ENCODE measurements at places on chromosomes 4 and X.

GRCh38 chrX:2690856-2691542 lies at the start of gene CD99:
Gene CD99, plus strand, starts transcription at chrX:2691295. Its CDS starts 66 bp downstream, at chrX:2691361.
- peak; percentile 83 for DNase-seq

DNA sequence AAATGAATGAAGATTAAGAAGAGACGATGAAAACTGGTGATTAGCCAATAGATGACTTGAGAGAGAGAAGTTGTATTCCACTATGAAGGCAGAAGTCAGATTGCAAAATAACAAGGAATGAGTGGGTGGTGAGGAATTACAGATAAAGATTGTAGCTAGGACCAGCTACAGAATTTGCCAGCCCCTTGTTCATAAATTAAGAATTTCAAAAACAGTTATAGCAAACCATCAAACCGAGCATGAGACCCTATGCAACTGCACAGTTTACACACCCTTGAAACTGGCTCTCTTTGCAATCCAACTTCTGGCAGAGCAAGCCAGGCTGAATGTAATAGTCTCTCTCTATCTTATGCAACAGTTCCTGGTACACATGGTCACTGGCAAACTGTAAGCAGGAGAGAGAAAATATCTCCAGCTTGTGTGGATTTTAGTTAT lies 35.2 kb downstream of the STAP1 start:
- DNase-seq, result no peak

- no peak for DNase-seq
These were observed 16.7 kb upstream of the MSX1 start for GRCh38 chr4:4842476-4843441.

DNA sequence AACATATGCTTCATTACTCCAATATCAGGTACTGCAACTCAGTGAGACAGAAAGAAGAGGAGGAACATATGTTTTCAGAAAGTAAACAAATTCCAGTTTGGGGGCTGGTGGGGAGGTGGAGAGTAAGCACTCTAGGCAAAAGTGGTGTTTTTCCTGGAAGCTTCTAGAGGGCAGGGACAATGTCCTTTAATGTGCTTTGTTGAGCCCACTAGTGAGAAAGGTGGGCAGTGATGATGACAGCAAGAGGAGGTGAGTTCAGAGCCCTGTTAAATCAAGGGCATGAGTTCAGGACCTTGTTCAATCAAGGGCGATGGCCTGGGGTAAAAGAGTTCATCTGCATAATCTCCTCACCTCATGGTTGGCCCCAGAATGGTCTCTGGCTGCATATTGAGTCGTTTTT lies 38.4 kb downstream of the GPC3 start:
- DNase-seq, result no peak

- peak; percentile 75 for DNase-seq
These were observed 86.9 kb upstream of the MAGEB16 start for GRCh38 chrX:35711281-35711680.

- DNase-seq, result peak; percentile 23
These were observed 410.0 kb upstream of the NR3C2 start for GRCh38 chr4:148852092-148852699.

GRCh38 chrX:107576841-107577240 lies 51.5 kb upstream of the PRPS1 start:
- DNase-seq, result no peak

DNA sequence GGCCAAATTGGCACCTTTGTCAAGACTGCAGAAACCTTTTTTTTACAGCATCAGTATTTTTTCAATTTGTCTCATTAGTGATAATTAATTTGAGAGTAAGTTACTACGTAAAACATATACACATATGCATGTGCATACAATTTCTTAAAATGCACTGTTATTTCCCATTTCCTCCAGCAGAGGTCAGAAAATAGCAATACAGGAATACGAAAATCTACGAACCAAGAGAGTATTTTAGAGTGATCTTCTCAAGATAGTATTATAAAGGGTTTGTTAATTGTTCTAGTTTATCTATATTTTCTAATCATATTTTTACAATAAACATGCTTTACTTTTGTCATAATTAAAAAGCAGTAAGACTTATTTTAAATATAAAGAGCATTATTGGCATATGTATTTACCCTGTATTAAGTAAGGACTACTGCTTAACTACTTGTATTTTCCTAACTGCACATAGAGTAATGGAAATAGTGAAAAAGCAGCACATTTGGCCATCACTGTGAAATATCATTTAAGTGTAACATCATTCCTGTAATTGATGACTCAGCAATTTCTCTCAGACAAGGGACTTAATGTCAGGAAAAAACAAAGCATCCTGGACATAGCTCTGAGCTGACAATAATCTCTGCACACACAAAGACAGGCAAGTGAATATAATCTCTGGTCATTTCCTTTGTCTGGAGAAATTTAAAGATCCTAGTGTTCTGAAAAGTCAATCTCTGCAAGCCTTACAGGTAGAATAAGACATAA lies 45.6 kb downstream of the MAOB start:
- DNase-seq, result peak; percentile 2

Measured in HT1080 (cell line).